ENCODE measurements at places on chromosomes 1 and 21. TPM values are rescaled to one million over a fixed set of nuclear protein-coding genes. Genes with fewer than 3 reads are reported as not detected.

SMAP2 gene
- 19.4 TPM for total RNA-seq

DNALI1 gene
- 7.1 TPM for total RNA-seq

VASH2 gene
- 0.97 TPM for total RNA-seq

IL20 gene
- 0.86 TPM for total RNA-seq

RAB7B gene
- total RNA-seq, result 4.2 TPM

HSD3B1 gene
- total RNA-seq, result not detected

PRR9 gene
- not detected for total RNA-seq

PWP2 gene
- 31.5 TPM for total RNA-seq

CPT2 gene
- 19.0 TPM for total RNA-seq

OR10J1 gene
- total RNA-seq, result not detected

KIF17 gene
- 2.2 TPM for total RNA-seq

RIMKLA gene
- under 0.01 TPM for total RNA-seq

TFF2 gene
- total RNA-seq, result not detected

SPATA46 gene
- not detected for total RNA-seq

IVNS1ABP gene
- total RNA-seq, result 76.0 TPM

SLAMF1 gene
- total RNA-seq, result not detected

NUP210L gene
- total RNA-seq, result not detected

NHLH1 gene
- not detected for total RNA-seq

DHRS3 gene
- 84.1 TPM for total RNA-seq
